ENCODE measurements at places on chromosomes 13 and 19.

DNA sequence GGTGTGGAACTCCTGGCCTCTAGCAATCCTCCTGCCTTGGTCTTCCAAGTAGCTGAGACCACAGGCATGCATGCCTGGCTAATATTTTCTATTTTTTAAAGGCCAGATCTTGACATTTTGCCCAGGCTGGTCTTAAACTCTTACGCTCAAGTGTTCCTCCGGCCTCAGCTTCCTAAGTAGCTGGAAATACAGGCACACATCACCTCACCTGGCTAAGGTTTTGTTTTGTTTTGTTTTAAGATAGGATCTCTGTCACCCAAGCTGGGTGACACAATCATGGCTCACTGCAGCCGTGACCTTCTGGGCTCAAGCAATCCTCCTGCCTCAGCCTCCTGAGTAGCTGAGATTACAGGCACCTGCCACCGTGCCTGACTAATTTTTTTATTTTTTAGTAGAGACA, 5.5 kb upstream of the RLN3 start:
- no peak for DNase-seq

DNA sequence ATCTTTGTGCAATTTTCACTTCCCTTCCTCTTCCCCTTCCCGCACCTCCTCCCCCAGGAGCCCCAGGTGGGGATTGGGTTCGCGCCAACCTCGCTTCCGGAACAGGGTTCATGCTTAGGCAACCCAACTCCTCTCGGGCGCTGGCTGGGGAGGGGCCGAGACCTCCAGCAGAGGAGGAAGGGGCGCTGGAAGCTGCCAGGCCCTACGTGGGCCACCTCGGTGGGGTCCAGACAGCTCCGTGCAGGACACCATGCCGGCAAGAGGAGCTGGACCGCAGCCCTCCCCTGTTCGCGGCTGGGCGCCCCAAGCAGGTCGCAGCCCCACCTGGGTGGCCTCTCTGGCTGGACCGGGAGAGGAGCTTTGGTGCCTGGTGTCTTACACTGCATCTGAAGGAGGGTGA, 91.1 kb downstream of the SPACA7 start:
- no peak for DNase-seq

DNA sequence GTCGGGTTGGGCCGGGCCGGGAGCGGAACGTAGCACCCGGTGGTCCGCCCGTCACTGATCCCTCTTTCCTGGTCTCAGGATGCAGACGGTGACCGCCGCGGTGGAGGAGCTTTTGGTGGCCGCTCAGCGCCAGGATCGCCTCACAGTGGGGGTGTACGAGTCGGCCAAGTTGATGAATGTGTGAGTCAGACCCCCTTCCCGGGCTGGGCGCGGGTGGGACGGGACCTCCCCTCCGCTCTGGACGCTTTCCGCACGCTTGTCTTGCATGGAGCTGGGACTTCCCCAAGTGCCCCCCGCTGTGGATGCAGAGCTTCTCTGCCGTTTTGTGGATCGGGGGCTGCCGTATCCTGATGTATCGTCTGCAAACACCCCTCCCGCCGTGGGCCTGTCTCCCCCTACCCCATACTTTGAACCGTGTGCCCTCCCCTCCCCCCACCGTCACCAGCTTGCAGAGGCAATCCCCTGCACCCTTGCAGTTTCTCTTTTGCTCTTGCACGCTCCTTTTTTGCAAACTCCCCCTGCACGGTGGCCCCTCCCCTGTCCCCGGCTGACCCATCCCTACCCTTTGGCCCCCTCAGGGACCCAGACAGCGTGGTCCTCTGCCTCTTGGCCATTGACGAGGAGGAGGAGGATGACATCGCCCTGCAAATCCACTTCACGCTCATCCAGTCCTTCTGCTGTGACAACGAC, 669 bp downstream of the GADD45B start:
- DNase-seq, result peak; percentile 62

DNA sequence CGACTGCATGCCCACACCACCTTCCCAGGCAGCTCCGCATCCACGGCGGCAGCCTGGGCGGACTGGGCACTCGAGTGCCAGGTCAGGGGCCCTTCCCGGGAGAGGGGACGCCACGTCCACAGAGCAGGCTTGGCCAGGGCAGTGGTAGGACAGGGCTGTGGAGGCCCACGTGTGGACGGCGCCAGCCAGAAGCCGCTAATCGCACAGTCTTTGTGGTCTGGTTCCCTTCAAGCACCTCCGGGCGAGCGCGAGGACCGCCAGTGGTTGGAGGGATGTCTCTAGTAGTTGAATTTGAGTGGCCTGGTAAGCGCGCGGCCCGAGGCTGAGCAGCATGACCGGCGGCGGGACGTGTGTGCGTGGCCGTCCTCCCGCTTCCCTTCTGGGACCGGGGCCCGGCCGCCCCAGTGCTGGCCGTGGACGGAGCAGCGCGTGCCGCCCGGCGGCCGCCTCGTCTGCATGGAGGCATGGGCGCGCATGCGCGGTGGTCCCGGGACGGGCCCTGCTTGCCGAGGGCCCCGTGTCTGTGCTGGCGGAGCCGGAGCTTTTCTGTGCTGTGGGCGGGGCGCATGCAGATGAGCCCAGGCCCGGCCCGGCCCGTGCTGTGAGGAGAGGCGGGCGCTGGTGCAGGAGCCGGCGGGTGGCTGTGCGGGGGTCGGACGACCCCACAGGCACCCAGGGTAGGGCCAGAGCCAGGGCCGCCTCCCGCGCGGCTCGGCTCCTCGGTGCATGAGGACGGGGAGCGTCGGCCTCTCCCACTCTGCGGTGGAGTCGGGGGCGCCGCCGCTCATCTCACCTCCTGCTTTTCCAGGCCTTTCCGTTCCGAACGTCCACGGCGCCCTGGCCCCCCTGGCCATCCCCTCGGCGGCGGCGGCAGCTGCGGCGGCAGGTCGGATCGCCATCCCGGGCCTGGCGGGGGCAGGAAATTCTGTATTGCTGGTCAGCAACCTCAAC, 8.6 kb downstream of the PTBP1 start:
- no peak for DNase-seq

GRCh38 chr13:28751175-28751960, 32.6 kb upstream of the SLC46A3 start:
- DNase-seq, result no peak

- no peak for DNase-seq
Observed at GRCh38 chr19:38706792-38707511, 37.3 kb downstream of the CAPN12 start.

DNA sequence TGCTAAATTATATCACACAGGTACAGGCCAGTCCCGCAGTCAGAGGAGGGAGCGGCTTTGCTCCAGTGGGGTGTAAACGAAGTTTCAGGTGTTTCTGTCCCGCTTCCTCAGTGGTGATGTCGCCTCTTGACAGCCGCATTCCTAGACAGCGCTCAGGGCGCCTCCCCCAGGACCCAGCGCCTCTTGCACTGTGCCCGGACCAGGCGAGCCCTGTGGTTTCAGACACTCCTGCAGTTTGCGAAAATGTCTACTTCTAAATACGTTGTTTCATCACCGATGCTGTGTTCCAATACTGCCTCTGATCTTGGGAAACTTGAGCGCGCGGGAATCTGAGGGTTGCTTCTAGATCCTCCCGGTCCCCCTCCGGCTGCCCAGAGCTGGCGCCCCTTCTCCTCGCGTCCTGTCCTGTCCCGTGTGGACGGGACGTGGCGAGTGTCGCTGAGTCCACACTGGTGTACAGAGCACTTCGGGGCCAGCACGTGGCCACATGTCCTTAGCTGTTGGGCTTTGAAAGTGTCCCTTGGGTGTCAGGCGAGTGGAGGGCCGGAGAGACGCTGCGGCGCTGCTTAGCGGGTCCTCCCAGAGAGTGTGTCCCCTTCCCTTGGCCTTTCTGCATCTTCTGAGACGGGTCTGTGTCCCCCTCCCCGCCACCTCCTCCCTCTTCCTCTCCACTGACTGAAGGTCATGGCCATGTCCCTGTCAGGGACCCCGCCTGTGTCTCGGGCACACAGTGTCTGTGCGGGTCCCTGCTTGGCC, 14.6 kb upstream of the RPS15 start:
- no peak for DNase-seq

DNA sequence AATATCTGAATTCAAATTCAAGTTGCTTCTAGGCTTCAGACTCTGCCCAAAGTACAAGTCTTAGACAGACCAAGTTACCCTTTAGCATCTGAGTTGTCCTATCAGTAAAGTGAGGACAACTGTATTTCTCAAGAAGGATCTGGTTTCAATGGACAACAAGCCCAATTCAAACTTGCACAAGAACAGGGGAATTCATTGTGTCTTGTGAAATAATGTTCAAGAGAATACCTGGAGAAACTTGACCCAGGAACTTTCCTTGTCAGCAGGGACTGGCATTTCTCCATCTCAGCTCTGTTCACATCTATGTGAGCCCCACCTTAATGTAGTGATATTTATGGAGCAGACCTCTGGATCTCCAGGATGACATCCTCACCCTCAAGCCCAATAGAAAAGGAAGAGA, 894.9 kb upstream of the SLC10A2 start:
- no peak for DNase-seq

Measured in activated CD4-positive, alpha-beta T cell treated with anti-CD3 and anti-CD28 coated beads, Interleukin-2, amount 50 U/mL, for 24 hours (primary cell).